ENCODE measurements at places on chromosomes 11 and 22.

DNA sequence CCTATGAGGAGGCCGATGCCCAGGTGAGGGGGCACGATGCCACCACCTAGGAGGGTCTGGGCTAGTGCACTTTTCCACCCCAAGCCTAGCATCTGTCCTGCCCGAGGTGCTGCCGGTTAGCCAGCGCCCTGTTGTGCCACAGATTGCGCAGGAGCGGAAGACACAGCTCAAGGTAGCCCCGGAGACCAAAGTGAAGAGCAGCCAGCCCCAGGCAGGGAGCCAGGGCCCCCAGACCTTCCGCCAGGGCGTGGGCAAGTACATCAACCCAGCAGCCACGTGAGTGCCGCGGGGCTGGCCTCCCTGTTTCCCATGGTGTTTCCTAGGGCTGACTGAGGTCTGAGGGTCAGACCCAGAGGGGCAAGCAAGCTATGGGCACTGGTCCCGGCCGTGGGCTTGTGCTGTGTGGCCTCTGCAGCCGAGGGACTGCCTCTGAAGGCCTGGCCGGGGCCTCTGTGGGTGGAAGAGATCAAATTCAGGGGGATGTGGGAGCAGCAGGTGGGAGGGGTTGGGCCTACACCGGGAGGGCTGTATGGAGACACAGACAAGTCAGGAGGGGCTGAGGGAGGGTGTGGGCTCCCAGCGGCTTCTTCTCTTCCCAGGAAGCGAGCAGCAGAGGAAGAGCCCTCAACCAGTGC lies 29.1 kb downstream of the PPIL2 start:
- DNase-seq = no peak

DNA sequence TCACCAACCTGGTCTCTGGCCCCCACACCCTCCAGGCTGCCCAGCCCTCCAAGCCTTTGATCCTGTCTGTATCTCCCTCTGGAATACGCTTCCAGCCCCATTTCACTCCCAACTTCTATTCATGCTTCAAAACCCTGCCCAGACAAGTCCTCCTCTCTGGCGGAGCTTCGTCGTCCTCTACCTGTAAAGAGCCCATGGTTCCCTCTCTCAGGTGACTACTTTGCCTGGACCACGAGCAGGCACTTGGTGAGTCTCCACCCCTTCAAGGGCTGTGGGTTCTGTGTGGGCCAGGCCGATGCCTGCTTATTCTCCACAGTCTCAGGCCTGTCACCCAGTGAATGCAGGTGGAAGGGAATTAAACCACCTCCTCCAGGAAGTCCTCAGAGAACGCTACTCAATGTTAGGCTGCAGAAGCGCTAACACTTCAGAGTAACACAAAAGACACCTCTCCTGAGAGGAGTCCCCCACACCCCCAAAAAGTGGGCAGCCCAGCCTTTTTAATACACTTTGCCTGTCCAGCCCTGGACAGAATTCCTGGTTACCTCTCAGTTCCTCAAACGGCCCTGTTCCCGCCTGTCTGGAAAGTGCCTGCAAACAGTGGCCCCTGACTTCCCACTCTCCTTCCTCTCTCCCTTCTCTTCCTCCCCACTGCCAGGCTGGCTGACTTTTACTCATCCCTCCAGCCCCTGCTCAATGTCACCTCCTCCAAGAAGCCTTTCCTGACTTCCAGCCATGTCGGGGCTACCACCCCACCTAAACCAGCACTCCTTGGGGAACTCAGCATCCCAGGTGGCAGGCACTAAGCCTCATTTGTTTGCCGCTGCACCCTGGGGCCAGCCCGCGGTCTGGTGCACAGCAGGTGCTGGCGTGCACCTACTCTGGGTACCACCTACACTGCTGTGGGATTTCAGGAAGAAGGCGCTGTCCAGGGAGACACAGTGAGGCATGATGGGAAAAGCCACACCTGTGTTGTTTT lies 9.0 kb downstream of the RAC2 start:
- no peak for DNase-seq

DNA sequence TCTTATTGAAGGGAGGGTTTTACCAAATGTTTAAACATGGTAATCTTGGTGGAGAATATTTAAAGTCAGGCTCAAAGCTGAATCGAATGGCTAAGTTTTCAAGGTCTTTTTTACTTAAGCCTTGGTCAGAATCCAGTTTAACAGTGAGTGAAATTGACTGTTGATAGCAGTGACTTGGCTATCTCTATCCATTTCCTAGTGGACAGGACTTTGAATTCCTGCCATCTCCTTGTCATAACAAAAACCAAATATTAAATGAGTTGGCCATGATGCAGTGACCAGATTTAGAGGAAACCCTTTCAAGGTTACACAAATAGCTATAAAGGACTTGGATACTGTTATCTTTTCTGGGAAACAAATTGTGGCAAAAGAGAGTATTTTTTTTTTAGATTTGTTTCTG lies 92.0 kb downstream of the JRKL start:
- DNase-seq = no peak

- DNase-seq = peak; percentile 29
These were observed 75.6 kb downstream of the ETS1 start for GRCh38 chr11:128511712-128512111.

DNA sequence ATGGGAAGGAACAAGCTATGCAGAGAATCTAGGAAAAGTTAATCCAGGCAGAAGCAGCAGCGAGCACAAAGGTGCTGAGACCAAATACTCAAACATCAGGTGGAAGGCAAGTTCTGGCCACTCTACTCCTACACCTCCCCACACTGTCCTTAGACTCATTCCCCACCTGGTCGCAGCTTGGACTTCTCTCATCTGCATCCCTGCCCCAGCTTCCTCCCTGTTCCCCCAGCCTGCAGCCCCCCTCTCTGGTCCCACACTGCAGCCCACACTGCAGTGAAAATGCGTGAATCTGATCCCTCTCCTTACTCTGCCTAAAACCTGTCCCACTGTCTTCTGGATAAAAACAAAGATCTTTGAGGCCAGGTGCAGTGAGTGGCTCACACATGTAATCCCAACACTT lies 9.1 kb downstream of the TPBGL start:
- no peak for DNase-seq

GRCh38 chr22:50082197-50082715 lies 3.0 kb downstream of the MLC1 start:
- no peak for DNase-seq

Data from cardiac fibroblast (primary cell).